ENCODE measurements at places on chromosomes 16 and 17.

GRCh38 chr16:57730771-57731730 lies 4.5 kb upstream of the KATNB1 start:
- DNase-seq, result no peak

GRCh38 chr17:8109661-8110455 lies 8.5 kb downstream of the ALOXE3 start:
- peak; percentile 70 for DNase-seq

DNA sequence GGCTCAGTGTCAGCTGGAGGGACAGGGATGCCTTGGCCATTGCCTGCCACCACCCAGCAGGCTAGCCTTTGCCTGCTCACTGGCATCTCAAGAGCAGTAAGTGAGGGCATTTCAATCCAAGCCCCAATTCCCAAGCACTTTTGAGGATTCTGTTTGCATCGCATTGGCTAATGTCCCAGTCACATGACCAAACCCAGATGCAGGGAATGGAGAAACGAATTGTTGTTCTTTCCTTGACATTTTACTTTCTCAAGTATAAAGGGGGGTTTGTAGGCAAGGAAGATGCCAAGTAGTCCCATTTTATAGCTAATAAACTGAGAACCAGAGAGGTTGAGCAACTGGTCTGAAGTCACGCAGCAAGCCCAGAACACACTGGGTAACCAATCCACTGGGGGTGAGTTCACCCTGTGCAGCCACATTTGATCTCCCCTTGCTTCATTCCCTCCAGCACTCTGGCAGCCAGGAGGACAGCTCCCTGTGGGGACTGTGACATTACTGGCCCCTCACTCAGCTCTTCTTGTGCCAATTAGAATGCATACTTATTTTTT lies 193.8 kb upstream of the CACNG3 start:
- no peak for DNase-seq

- DNase-seq, result no peak
These were observed 2.6 kb upstream of the CHAD start for GRCh38 chr17:50471009-50471905.

- no peak for DNase-seq
These were observed 24.0 kb upstream of the CDC42EP4 start for GRCh38 chr17:73335591-73336407.

DNA sequence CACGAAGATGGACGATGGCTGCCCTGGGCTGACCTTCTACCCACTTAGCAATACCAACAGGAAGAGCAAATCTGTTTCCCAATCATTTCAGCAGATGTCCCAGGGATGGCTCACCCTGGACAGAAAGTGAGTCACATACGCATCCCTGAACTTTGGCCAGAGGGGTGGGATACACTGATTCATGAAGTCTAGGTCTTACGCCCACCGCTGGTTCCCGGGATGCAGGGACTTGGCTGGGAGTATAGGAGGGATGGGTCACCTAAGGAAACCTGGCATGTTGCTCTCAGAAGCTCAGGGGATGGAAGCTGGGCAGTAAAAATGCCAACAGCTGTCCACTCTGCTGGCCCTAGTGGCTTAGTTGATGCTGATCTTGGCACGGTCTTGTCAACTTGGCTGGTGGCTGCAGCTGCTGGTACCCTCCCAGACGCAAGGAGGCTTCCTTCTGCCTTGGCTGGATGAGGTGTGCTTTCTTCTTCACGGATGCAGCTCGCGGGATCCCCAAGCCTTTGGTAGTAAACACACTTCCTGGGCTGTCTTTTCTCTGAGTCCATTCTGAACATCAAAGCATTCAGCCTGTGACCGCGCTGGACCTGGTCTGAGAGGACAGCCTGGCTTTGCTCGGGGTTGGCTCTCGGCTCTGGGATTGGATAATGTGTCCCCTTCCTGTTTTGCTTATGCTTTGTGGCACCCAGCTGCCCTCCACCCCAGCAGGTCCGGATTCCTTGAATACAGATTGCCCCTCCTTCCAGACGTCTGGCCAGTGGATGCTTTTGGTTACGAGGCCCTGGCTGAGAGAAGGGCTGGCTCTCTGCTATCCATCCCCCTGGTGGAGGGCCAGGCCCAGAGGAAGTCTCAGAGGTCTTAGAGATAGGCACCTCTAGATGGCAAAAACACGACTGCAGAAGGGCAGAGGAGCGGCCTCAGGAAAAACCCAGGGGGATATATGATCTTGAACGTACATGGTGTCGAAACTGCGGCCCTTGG lies 71.5 kb downstream of the RAP1GAP2 start:
- DNase-seq, result no peak

DNA sequence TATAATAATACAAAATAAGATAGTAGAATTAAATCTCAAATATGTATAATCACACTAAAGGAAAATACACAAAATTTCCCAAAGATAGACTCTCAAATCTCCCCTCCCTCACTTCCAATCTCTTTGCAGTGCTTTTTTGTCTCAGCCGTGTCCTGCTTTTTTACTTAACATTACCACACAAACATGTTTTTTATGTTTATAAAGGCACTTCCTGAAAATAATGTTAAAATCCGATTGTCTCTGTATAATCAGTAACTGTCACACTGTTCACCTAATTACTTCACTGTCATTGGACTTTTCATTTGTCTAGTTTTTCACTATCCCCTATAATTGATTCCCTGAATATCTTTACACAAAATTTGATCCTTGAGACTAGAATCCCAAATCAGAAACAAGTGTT lies 38.2 kb upstream of the ALDH3A2 start:
- no peak for DNase-seq

DNA sequence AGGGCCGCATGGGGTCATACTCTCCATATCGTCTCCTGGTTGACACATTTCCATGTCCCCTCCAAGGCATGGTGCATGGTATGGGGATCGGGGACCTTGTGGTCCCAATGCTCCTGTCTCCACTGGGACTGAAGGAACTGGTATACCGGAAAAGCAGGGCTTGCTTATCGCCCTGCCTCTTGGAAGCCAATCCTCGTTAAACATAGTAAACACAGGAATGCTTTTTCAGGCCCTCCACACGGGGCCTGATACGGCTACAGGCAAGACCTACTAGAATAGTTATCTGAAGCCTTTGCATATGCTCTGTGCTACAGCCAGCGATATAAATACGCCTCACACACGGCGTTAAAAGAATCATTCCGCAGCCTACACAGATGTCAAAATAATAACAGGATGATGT lies 159.5 kb downstream of the SHISA9 start:
- no peak for DNase-seq

DNA sequence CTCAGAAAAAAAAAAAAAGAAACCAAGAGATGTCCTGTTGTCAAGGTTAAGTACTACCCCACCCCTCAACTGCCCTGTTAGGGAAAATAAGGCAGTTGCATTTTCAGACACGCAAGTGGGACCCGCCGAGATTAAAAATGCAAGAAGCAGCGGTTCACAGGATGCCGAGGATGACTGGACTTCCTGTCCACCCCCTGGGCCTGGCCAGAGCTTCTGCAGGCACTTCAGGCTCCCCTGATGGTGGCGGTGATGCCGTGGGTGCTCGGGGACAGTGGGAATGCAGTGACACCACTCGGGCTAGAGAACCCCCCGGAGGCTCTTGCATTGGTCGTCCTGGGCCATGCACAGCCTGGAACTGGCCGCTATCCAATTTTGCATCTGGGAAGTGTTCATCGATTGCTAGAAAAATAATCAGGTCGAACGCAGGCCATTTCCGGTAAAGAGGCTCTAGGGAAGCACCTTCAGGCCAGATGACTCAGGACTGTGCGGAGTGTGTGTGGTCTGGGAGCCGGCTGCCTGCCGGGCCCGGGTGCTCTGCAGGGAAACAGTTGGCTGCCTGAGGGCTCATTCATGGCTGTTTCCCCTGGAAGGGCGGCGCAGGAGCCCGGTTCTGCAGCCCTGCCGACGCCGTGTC lies 13.4 kb upstream of the CRISPLD2 start:
- DNase-seq, result no peak

DNA sequence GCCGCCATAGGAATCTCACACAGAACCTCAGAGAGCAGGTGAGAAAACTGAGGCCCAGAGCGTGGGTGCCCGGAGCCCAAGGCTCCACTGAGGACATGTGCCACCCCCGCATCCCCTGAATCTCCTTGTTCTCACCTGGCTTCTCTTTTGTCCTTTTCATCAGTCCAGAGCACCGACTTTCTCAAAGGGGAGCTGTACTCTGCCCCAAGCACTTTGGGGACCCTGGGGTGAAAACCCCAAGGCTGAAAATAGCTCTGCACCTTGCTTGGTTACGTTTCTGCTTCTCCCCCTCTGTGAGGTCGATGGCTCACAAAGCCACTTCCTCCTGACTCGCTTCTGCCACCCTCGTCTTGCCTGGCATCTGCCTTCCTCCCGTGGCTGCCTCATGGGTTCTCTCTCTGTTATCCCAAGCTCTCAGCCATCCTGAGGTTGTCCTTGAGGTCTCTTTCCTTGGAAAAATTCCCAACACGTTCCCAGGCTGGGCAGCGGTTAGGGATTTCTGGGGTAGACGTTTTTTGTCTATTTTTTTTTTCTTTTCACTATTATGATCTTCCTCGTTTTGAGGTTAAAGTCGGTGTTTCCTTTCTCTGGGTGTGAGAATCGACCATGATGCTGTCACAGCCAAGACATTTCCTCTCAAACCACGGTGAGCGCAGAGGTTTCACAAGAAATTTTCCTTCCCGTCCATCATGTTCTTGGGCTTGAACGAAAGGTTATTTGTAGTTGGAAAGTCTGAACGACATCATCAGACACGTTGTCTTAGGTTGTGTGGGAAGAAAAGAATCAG lies 37.2 kb downstream of the IRF8 start:
- DNase-seq, result peak; percentile 68

- DNase-seq, result peak; percentile 68
These were observed 2.3 kb downstream of the TOP2A start for GRCh38 chr17:40415390-40415789.

- no peak for DNase-seq
These were observed 5.4 kb upstream of the BCAR1 start for GRCh38 chr16:75256696-75257343.

DNA sequence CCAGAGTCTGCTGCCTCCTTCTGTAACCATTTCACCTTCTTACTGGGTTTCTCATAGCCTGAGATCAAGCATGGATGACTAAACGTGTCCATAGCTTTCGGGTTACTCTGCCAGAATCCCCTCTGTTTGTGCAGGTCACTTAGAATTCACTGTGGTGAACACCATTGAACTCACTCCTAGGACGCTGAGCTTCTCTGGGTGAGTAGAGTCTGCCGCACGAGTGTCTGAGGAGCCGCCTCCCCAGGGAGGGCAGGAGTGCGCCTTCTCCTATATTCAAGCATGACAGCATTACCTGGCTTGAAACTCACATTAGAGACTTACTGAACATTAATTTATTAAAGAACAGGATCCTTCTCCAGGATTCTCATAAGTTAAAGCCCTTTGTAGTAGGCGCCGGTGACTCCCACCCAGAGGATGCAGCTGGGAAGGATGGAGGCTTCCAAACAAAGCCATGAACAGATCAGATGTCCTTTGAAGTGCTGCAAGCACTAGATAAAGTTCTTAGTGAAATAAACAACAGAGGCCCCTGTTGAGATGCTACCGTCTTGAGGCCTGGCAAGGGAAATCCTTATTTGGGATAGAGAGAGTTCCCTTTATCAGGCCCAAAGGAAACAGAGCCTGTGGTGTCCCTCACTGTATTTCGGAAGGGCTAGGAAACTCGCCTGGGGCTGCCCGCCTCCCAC lies 144.6 kb upstream of the PLCG2 start:
- DNase-seq, result no peak

DNA sequence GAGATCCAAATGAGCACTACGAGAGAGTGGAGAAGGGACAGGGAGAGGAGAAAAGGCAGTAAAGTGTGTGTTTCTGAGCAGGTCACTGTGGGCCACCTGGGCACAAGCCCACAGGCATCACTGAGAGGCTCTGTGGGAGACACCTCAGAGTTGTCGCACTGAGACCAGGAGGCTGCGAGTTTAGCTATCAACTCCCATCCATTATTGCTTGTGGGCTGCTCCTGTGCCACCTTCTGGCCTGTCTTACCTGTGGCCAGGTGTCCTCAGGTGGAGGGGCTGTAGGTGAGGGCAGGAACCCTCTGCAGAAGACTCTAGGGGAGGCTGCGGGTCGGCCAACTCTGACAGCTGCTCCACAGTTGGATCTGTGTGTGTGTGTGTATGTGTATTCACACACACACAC lies 2.5 kb upstream of the PRR29 start:
- DNase-seq, result no peak

DNA sequence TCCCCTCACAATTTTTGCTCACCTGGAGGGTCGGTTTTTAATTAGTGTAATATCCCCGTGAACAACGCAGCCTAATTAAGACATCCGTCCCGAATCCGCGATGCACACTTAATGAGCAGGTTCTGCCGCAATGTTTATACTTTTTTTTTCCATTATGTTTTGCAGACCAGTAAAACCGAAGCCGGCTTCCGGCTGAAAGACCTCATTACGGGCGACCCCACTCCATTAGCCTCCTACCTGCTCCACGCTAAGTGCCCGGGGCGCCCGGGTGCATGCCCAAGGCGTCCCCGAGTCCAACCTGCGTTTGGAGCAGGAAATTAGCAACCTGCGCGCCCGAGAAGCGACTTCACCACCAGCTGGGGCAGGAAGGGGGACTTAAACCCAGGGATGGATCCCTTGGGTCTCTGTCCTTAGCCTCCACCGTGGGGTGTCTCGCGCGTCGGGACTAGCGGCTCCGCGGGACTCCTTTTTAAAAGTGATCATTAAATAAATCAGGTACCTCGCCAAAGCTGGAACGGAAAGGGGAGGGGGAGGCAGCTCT lies 1.7 kb downstream of the RBFOX3 start:
- no peak for DNase-seq

- no peak for DNase-seq
These were observed 59.4 kb downstream of the EFCAB5 start for GRCh38 chr17:30000755-30001257.

DNA sequence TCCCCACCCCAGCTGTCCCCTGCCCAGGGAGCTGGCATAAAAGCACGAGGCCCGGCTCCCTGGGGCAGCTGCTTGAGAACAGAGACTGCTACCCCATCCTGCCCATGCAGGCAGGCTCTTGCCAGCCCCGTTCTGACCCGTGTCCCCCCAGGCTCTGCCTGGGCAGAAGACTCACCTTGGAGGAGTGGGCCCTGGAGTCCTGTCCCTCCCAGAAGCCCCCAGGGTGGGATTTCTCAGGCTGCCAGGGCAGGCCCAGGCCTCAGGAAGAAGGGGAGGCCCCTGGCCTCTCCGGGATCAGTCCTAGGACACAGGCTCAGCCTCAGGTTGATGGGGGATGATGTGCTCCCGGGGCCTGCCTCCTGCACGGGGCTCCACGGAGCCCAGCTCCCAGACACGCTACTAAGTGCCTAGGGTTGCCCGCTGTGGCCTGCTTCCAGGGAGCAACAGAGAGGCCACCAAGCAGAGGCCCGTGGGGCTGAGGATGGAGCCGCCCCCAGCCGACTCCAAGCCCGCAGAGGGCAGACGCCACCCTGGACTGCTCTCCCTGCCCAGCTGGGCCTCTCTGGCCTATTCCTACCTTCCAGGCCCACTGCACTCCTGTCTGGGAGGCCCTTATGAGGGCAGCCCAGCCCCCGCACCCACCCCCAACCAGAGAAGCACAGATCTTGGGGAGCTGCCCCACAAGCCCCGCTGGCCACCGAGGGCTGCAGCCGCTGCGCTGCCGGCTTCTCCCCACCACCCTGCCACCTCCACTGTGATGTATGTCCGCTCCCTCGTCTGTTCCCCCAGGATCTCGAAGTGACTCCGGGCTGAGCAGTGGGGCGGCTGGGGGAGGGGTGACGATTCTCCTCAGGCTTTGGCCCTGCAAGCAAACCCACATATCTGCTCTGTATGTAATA lies 1.7 kb downstream of the NME3 start:
- no peak for DNase-seq

- DNase-seq, result no peak
These were observed 36.9 kb downstream of the GINS2 start for GRCh38 chr16:85651629-85652430.

All from CD4-positive, alpha-beta T cell treated with Interleukin-4 for 4 hours (primary cell).